ENCODE measurements at places on chromosomes 5 and 9.

DNA sequence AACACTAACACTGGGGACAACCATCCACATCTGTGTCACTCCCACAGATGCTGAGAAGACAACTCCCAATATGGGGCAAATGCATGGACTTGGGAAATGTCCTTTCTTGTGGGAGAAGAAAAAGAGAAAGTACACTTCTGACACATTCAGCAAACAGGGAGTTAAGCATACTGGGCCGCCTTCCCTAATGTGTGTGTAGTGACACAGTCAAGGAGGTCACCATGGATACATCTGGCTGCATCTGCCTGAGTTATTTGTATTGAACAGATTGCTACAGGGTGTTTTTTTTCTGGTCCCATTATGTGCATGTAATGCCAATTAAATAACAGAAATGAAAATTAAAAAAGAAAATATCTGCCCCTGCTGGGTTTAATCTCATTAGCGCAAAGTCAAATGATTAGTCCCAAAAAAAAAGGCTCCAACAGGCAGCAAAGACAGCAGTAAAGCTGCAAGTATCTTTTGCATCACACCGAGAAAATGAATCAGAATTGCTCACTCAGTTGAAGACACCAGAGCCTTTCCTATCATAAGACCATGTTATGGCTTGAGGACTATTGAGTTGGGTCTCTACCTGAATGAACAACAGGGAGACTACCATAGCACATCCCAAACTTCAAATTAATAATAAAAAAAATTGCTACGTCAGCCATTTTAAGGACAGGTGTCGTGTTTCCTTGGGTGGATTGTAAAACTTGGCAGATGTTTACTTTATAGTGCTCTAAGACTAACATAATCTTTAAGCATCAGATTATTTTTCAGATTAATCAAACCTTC, 395.9 kb downstream of the DTWD2 start:
- DNase-seq = no peak

DNA sequence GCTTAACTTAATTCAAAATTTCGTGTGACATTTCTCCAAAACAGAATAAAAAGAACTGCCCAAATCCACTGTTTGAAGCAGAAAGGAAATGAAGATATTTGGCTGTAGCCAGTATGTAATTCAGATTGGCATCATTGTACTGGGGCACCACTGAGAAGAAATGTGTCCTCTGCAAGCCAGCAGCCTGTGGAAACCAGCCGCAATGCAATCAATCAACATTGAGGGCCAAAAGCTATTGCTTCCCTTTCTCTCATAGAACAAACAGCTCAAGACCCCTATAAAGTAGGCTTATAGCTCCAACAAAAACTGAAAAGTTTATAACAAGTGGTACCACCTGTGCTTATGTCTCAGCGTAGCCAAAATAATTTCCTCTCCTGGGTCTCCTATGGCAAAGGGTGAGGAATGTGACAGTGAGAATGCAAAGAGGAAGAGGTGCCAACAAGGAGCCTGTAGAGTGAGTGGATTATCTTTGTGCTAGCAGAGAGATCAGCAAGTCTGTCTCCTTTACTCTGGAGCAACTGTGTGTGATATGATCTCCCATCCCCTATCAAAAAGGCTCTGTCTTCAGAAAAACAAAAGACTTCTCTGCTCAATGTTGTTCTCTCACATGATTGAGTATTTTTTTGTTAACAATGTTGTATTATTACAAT, 1072.3 kb upstream of the DMAC1 start:
- DNase-seq = no peak

GRCh38 chr9:6944093-6944551, 186.3 kb downstream of the KDM4C start:
- DNase-seq = no peak

DNA sequence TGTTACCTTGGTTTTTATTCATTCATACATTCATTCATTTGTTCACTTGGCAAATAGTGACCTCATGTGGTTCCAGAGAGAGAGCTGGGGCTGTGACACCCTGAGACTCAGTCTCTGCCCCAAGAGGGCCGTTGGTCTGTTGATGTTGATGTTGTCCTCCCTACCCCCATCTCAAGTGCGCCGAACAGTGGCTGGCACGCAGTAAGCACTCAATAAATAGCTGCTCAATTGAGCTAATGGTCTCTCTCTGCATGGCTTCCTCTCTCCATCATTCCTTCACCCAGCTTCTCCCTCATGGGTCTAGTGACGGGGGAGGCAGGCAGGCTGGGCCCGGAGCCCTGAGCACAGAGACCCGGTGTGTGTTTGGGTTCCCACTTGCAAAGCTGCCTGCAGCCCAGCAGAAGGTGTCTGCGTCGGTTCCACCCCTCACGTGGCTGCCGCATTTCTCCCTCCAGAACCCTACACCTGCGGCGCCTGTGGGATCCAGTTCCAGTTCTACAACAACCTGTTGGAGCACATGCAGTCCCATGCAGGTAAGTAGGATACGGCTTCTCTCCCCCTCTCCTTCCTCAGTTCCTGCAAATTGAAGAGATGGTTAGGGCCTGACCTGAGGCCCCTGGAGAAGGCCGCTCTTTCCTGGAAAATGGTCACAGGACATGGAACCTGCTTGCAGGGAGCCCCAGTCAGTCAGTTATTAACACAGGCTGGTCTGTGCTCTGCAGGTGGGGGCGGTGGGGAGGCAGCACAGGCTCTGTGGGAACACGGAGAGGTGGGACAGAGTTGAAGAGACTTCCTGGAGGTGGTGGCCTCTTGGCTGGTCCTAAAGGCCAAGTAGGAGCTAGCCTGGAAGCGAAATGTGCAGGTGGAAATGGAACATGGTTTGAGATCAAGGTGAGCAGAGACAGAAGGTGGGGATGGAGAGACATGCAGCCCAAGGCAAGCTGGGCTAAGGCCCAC, 42.0 kb downstream of the AMBP start:
- no peak for DNase-seq

DNA sequence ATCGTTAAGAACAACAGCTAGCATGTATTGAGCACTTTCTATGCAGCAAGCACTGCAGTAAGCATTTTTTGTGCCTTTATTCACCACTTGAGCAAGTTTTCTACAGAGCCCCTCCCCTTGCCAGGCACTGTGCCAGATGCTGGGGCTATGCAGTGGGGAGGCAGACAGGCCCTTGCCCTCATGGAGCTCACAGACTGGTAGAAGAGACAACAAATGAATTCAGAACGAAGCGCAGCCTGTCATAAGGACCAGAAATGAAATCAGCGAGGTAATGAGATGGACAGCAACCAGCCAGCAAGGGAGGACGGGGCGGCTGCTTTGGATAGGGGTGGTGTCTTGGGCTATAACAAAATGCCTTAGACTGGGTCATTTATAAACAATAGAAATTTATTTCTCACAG, 68.8 kb downstream of the C9orf50 start:
- no peak for DNase-seq

DNA sequence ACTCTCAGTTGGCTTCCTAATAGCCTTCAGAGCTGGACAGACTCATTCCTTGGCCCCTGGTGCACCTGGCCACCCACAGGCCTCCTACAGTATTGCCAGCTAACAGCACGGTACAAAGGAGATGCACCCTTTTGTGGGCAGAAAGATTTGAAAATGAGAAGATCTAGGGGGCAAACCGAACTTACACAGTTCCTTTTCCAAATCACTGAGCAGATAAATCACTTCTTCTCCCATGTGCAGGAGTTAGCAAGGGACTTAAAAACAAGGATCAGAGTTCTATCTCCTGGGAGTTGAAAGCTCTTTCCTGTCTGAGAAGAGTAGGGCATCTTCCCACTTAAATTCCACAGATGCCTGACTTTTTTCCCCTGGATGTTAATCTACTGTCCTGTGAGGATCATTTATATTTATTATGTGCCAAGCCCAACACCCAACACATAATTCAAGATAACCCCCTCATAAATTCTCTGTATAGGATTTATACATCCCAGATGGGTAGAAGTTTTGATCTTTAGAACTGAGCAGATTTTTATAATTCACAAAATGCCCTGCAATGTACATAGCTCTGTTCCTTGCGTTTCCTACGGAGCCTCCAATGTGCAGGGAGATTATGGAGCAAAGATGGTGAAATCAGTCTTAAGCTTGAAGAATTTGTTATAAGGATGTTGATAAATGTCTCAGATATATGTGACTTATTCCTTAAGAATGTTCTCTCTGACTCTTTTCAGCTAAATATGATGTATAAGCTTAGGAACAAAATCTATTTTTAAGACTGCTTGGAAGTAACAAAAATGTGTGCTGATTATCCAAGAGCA, 207.2 kb upstream of the DAPK1 start:
- no peak for DNase-seq

Data from activated CD4-positive, CD25-positive, alpha-beta regulatory T cell treated with anti-CD3 and anti-CD28 coated beads, Interleukin-2, amount 50 U/mL, for 16 hours (primary cell).